ENCODE measurements at places on chromosomes 7 and 10. TPM values are rescaled to one million over a fixed set of nuclear protein-coding genes. Genes with fewer than 3 reads are reported as not detected.

The RASA4 gene
- total RNA-seq = 3.4 TPM

The LEP gene
- not detected for total RNA-seq

The SNX10 gene
- total RNA-seq = 3.9 TPM

The SFRP5 gene
- 3.0 TPM for total RNA-seq

The GIMAP6 gene
- total RNA-seq = not detected

The CLCN1 gene
- not detected for total RNA-seq

The ZNF777 gene
- total RNA-seq = 10.9 TPM

The ACBD5 gene
- 14.6 TPM for total RNA-seq

The CTBP2 gene
- total RNA-seq = 68.8 TPM

The BLNK gene
- not detected for total RNA-seq

The NRP1 gene
- total RNA-seq = 165 TPM

The ADCYAP1R1 gene
- total RNA-seq = not detected

The WDFY4 gene
- total RNA-seq = not detected

The PRR15 gene
- 11.7 TPM for total RNA-seq

The PLCE1 gene
- 5.2 TPM for total RNA-seq

The OPN4 gene
- total RNA-seq = not detected

The CCDC172 gene
- total RNA-seq = not detected

The SRRM3 gene
- total RNA-seq = 0.16 TPM

The FAM237B gene
- total RNA-seq = not detected

The NUDT5 gene
- total RNA-seq = 50.7 TPM

The ELFN1 gene
- total RNA-seq = 0.49 TPM

The FGL2 gene
- total RNA-seq = not detected

The GOLGA7B gene
- under 0.01 TPM for total RNA-seq

The BTBD16 gene
- 1.4 TPM for total RNA-seq

The PTN gene
- total RNA-seq = 13.8 TPM

The GBX1 gene
- not detected for total RNA-seq

The RHOBTB1 gene
- total RNA-seq = 22.8 TPM

The AKR1D1 gene
- not detected for total RNA-seq

The CLRN3 gene
- not detected for total RNA-seq

The HOXA6 gene
- total RNA-seq = 11.1 TPM

The CXCL12 gene
- 4.7 TPM for total RNA-seq

The STRIP2 gene
- total RNA-seq = 5.5 TPM

The SEC31B gene
- total RNA-seq = 3.3 TPM

The MNX1 gene
- total RNA-seq = 0.63 TPM

The EBLN1 gene
- not detected for total RNA-seq

The SLC26A5 gene
- not detected for total RNA-seq

The FOXP2 gene
- 1.1 TPM for total RNA-seq

The SPDYE2B gene
- not detected for total RNA-seq

The OR9A2 gene
- total RNA-seq = not detected

The C10orf71 gene
- not detected for total RNA-seq

The SDK1 gene
- total RNA-seq = 9.3 TPM

The FAM170B gene
- total RNA-seq = not detected

The CDC14C gene
- total RNA-seq = not detected

The MCM7 gene
- 43.5 TPM for total RNA-seq

The TSPAN15 gene
- 9.5 TPM for total RNA-seq

The ZNF239 gene
- 3.7 TPM for total RNA-seq

The PKD1L1 gene
- total RNA-seq = under 0.01 TPM

The AKAP9 gene
- 14.7 TPM for total RNA-seq

The HSPB1 gene
- 631 TPM for total RNA-seq

The LIPN gene
- total RNA-seq = not detected
